Posterior cingulate gyrus (tissue), 11 donors: ENCODE measurements at places on chromosomes 16 and 17.

- no peak for DNase-seq
Measured at GRCh38 chr16:66325717-66326376, 40.6 kb upstream of the CDH5 start.

DNA sequence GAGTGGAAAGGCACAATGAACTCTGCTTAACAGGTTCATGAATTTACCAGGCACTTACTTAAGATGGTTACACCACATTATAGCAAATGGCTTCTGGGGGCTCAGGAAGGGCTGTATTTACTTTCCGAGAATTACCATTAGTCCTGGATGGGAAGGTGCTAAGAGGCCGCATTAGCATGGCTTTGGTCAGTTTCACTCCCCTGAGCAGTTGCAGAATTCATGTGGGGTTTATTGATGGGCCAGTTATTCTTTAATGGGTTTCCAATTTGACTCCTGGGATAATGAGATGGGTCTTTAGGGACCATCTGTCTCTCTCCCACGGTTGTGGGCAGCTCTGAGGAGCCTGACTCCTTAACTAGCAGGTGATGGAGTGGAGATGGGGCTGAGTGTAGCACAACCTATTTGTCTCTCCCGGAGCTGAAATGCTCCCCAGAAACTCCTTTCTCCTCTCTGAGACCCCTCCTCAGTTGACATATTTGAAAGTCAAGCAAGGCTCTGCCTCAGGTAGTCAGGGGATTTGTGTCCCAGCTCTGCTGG, 652.5 kb downstream of the HS3ST4 start:
- DNase-seq = no peak

GRCh38 chr16:83727018-83727417, 80.8 kb upstream of the HSBP1 start:
- DNase-seq = no peak

DNA sequence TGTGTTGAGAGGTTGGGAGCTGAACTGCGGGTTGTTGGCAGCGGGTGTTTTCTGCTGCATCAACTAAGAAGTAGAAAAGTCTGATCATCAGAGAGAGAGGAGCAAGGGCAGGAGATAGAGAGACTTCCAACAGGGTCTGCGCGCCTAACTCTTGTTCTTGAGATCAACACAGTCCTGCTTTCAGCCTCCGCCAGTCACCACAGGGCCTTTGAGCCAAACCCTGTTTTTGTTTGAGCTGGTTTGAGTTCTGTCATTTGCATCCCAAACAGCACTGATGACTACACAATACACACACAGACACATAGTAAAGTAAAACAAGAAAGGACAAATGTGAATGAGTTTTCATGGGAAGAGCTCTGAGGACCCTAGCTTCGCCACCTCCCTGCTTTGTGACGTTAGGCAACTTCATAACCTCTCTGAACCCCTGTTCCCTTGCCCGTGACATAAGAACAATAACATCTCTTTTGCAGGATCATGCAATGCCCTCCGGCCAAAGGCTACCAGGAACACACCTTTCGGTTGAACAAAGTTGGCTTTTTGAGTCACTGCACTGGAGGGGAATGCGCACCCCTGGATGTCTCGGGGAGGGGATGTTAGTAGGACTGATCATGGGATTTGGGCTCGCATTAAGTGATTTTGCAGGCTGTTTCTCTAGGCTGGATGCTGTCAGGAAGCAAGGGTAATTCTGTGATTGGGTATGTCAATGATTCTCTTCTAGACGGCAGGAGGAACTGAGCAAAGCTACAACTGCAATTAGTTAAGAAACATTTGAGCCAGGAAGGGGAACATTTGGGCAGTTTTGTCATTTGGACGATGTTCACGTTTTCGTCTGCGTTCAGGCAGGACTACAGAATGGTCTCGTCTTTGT, 92.3 kb downstream of the C16orf78 start:
- no peak for DNase-seq

DNA sequence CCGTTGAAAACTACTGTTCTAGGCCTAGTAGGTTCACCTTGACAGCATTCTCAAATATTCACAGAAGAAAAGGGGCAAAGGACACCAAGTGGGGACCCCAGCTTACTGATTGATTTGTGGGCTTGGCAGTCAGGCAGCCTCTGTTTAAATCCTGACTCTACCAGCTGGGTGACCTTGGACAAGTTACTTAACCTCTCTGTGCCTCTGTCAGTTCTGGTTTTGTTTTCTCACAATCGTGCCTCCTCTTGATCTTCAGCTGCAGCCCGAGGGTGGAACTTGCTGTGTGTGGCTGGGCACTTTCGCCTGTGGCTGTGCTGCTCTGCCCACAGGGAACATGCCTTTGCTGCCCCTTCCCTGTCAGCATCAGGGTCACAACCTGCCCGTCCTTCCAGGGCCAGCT, 17.8 kb downstream of the RAP1GAP2 start:
- no peak for DNase-seq
